Muscle of back (tissue), 13 donors: ENCODE measurements at places on chromosomes 1 and 21. TPM values are rescaled to one million over a fixed set of nuclear protein-coding genes. Genes with fewer than 3 reads are reported as not detected.

DNA sequence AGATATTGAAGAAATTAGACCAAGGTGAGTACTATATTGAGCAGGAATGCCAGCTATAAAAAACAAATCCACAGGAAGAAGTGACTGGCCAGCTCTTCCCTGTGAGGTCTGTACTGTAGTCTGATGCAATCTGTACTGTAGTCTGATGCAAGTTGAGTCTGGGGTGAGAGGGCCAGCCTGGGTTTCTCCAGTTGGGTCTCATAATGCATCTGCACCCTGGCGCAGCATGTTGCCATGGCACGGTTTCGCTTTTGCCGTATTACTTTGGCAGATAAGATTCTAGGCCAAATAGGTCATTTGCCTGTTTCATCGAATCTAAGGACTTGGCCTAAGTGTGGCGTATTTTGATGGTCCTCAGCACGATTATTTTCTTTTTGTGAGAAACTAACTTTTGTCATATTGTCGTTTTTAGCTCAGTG lies 24.4 kb upstream of the PGD start:
- no peak for DNase-seq

The NMNAT2 gene
- 1.3 TPM for polyA plus RNA-seq

DNA sequence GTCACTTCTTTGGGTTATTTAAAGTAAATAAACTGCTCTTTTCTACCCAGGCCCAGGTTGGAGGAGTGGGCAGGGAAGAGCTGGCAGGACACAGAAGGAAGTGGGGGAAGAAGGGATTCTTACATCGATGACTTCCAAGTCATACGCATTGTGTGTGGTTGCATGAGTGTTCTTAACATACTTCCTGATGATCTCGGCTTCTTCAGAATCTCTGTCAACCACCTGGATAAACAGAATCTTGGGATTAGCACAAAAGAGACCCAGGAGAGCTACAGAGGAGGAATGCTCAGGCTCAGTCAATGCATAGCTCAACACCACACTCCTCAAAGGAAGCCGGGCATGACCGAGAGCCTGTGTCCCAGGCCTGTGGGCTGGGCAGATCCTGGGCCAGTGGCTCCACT lies 42.1 kb downstream of the PARP1 start:
- no peak for DNase-seq

DNA sequence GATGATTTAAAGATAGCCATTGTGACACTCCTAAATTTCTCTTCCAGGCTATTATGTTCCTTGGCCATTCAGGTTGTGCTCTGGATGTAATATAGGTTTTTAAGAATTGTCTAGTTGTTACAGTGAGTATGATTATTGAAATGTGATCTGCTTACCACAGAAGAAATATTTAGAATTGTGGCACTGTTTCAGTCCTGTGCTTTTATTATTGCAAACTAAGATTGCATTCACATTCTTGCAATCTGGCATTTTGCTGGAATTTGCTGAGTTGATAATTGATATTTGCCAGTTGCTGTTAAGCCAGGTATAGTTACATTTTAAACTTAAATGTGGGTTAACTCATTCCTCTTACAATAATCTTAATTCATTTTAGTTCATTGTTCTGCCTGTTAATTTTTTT lies 22.3 kb downstream of the EXO1 start:
- no peak for DNase-seq

- DNase-seq = no peak
Observed at GRCh38 chr1:201016943-201017827, 6.3 kb downstream of the KIF21B start.

GRCh38 chr21:38917043-38917774 lies 111.5 kb downstream of the ETS2 start:
- DNase-seq = no peak

- DNase-seq = no peak
Observed at GRCh38 chr1:197224160-197224559, 43.9 kb upstream of the CRB1 start.

- no peak for DNase-seq
Observed at GRCh38 chr1:162033428-162033827, 9.8 kb upstream of the OLFML2B start.
